Glutamatergic neuron (in vitro differentiated cells): ENCODE measurements at places on chromosomes 6 and 20. TPM values are rescaled to one million over a fixed set of nuclear protein-coding genes. Genes with fewer than 3 reads are reported as not detected.

GRCh38 chr6:131909408-131910218 is 41.6 kb downstream of the CCN2 start:
- no peaks in the 10 kb centered on the region for H3K36me3 ChIP-seq
- no peak overlapping the region for H3K27ac ChIP-seq
- DNase-seq = peak; percentile 83
- no peaks in the 10 kb centered on the region for H3K4me1 ChIP-seq

DNA sequence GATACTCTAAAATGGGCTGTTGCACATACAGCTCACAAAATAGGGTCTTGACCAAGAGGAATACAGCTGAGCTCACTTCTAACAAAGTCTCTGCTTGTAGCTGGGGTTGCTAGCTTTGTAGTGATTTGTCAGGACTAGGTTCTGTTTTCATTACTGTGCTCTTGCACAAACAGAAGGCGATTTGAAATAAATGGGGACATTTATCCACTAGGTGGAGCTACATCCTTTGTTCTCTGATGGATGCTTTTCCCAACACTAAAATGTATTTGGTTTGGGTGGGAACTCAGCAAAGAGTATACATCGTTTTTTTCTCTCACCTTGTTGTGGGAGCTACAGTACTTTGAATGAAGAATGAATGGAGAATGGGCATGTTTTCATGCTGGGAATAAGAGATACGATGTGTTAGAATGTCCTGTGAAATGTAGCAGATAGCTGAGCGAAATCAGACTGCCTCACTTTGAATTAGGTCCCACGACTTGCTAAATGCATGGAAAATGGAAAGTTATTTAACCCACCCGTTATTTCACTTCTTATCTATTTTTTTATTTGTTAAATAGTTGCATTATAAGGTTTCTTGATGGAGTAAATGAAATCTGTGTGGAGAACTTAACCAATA is 494.7 kb upstream of the MAP3K7 start:
- no peaks in the 10 kb centered on the region for H3K27me3 ChIP-seq
- no peak for DNase-seq
- peaks cover 17% of the 10 kb centered on the region for H3K4me1 ChIP-seq
- no peak overlapping the region for H3K4me3 ChIP-seq
- H3K27ac ChIP-seq = no peak overlapping the region

- H3K27me3 ChIP-seq = peaks cover 5% of the 10 kb centered on the region
- no peak for DNase-seq
- H3K27ac ChIP-seq = no peak overlapping the region
- peaks cover 36% of the 10 kb centered on the region for H3K4me1 ChIP-seq
Measured at GRCh38 chr20:17655286-17655651, 26.8 kb downstream of the RRBP1 start.

DNA sequence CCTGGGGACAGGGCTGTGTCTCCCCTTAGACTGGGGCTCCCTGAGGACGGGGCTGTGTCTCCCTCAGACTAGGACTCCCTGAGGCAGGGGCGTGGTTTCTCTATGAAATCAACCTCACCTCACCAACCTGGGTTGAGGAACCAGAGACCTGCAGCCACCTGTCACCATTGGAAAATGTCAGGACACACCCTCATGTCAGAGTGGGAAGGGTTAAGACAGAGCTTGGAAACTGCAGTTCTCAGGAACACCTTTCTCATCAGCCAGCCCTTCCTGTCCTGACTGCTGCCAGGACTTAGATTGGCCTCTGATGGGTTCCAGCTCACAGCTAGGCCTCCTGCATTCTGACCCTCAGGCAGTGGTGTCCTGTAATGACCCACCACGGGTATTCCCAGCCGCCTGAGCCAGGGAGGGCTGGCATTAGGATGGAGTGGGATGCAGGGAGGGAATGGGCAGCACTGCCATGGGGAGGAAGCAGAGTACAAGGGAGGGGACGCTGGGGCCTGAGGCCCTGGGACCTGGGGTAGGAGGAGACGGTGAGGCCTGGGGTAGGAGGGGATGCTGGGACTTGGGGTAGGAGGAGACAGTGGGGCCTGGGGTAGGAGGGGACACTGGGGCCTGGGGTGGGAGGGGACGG is 76.3 kb downstream of the MRPL14 start:
- peaks cover 5% of the 10 kb centered on the region for H3K27me3 ChIP-seq
- H3K36me3 ChIP-seq = no peaks in the 10 kb centered on the region
- no peak overlapping the region for H3K4me3 ChIP-seq
- no peak for DNase-seq
- H3K4me1 ChIP-seq = peaks cover 5% of the 10 kb centered on the region
- no peak overlapping the region for H3K27ac ChIP-seq

DNA sequence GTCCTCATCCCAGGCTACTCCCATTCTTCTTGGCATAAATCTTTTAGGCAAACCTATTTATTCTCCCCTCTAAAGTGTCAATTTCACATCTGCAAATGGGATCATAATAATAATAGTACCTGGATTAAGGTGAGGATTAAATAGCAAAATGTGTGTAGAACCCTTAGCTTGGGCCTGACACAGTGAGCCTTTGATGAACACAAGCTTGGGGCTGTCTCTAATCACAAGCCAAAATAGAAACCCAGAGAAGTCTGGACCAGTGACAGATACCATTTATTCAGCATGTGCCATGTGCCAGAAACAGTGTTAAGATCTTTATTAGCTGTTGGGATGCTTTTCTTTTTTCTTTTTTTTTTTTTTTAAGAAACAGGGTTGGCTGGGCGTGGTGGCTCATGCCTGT is 14.9 kb upstream of the PARD6B start:
- no peaks in the 10 kb centered on the region for H3K36me3 ChIP-seq
- H3K27ac ChIP-seq = no peak overlapping the region
- no peak overlapping the region for H3K4me3 ChIP-seq
- H3K27me3 ChIP-seq = no peaks in the 10 kb centered on the region
- H3K4me1 ChIP-seq = peaks cover 6% of the 10 kb centered on the region
- no peak for DNase-seq

GRCh38 chr6:74320074-74320473 is 624.1 kb downstream of the CD109 start:
- no peaks in the 10 kb centered on the region for H3K4me1 ChIP-seq
- H3K36me3 ChIP-seq = no peaks in the 10 kb centered on the region
- no peak overlapping the region for H3K27ac ChIP-seq

- no peak for DNase-seq
- H3K27me3 ChIP-seq = no peaks in the 10 kb centered on the region
- no peak overlapping the region for H3K27ac ChIP-seq
- H3K4me3 ChIP-seq = peak overlapping the region; percentile 91
- H3K36me3 ChIP-seq = no peaks in the 10 kb centered on the region
Measured at GRCh38 chr6:132511831-132512220, 1.1 kb downstream of the STX7 start.

DNA sequence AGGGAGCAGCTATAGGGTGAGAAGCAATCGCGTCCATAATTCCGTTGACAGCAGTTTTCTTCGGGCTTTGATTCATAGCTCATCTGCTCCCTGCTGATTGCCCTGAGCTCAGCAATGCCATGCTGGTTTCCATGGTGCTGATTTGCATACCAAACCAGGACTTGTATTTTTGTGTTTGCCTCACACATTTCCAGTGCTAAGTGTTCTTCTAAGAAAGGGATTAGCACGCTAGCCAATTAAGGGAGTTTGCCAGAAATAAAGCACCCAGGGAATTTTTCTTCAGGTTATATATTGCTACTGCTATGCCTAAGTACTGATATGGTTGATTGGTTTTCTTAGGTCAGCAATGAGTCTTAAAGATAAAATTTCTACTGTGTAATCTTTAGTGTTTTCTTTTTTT is 177.6 kb downstream of the PLCB1 start:
- H3K4me1 ChIP-seq = peaks cover 8% of the 10 kb centered on the region
- no peaks in the 10 kb centered on the region for H3K27me3 ChIP-seq
- no peaks in the 10 kb centered on the region for H3K36me3 ChIP-seq
- H3K4me3 ChIP-seq = no peak overlapping the region
- no peak for DNase-seq
- no peak overlapping the region for H3K27ac ChIP-seq

DNA sequence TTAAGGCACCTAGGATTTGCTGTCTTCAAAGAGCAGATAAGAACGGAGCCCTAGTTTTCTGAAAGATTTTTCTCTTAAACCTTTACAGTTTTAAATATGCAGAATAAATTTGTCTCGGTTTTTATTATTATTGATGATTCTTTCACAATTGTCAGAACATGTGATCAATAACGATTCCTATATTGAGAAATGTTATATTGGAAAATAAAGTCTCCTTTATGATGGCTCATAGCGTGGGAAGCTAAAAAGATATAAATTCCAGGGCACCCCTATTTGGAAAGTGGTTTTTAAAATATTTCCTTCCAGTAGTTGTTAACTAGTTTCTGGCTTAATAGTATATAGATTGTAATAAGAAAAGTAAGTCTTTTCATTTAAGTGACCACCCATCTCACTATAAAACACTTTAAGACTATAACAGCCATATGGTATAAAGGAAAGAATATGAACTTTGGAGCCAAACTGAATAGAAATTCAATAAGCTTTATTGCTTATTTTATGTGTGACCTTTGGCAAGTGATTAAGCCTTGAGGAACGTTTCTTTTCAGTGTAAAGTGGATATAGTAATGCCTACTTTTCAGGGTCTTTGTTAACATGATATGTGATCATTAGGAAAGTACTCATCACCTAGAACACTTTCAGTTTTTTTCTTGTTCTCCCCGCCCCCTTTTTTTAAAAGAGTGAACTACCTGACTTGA is 369.6 kb downstream of the LAMA2 start:
- H3K36me3 ChIP-seq = no peaks in the 10 kb centered on the region
- H3K4me1 ChIP-seq = peaks cover 4% of the 10 kb centered on the region
- no peak for DNase-seq
- H3K4me3 ChIP-seq = no peak overlapping the region

DNA sequence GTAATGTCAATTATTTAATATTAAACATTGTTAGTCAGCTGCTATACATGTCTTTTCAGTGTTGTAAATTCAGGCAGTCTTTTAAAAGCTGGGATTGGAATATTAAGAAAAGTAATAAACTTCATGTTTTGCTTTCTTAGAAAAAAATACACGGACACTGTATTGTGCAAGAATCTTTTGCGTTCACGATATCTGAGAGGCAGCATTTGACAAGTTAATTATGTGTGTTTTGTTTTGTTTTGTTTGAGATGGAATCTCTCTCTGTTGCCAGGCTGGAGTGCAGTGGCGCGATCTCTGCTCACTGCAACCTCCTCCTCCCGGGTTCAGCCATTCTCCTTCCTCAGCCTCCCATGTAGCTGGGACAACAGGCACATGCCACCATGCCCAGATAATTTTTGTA is 1661.3 kb downstream of the HACE1 start:
- H3K4me1 ChIP-seq = peaks cover 8% of the 10 kb centered on the region
- H3K27me3 ChIP-seq = no peaks in the 10 kb centered on the region
- no peak for DNase-seq
- H3K4me3 ChIP-seq = no peak overlapping the region
- H3K27ac ChIP-seq = no peak overlapping the region
- H3K36me3 ChIP-seq = no peaks in the 10 kb centered on the region

DNA sequence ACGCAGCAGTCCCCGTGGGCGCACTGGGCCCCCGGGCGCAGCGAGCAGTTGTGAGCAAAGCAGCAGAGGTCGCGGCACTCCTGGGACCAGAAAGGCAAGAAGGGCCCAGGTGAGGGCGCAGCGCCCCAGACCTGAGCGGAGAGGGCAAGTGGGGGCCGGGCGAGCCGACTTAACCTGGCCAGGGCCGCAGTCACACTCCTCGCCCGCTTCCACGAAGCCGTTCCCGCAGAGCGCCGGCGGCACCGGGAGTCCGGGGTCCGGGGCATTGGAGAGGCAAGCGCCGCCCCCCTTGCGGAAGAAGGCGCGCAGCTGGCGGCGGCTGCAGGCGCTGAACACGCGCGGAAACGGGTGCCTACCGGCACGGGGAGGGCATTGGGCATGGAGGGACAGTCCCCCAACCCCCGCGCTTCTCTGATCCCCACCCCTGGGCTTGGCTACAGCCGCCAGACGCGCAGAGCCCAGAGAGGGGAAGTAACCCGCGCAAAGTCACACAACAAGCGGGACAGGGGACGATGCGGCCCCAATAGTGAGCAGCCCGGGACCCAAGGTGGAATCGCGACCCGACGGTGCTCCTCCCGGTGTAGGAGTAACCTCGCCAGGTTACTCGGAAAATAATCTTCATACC is 9.2 kb downstream of the ADAM33 start:
- DNase-seq = no peak
- peak overlapping the region; percentile 68 for H3K4me3 ChIP-seq
- H3K4me1 ChIP-seq = peaks cover 6% of the 10 kb centered on the region
- peaks cover 24% of the 10 kb centered on the region for H3K27me3 ChIP-seq
- no peak overlapping the region for H3K27ac ChIP-seq

GRCh38 chr6:32700391-32701040 is 34.1 kb upstream of the HLA-DQB1 start:
- H3K27me3 ChIP-seq = no peaks in the 10 kb centered on the region
- H3K4me3 ChIP-seq = no peak overlapping the region

- no peak for DNase-seq
- peaks cover 2% of the 10 kb centered on the region for H3K27me3 ChIP-seq
Measured at GRCh38 chr6:139349464-139350020, 24.9 kb downstream of the CITED2 start.

DNA sequence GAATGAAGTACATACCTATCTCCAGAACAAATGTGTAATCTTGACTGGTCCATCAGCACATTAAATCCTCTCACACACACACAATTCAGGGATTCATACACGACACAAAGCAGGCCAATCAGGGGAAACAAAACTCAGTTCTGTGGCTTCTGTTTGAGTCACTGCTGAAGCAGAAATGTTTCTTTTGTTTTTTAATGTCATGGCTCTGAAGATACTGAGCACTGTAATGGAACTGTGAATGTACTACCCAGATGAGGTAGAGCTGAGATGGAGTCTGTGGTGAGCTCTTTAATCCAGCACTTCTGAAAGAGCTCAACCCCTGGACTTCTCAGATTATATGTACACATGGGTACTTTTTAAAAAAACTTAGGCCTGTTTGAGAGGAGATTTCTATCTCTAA is 116.4 kb downstream of the THEMIS start:
- no peak overlapping the region for H3K4me3 ChIP-seq
- no peaks in the 10 kb centered on the region for H3K27me3 ChIP-seq
- H3K27ac ChIP-seq = no peak overlapping the region
- no peaks in the 10 kb centered on the region for H3K36me3 ChIP-seq

- no peak for DNase-seq
- H3K36me3 ChIP-seq = no peaks in the 10 kb centered on the region
- no peak overlapping the region for H3K4me3 ChIP-seq
- H3K27ac ChIP-seq = no peak overlapping the region
- no peaks in the 10 kb centered on the region for H3K4me1 ChIP-seq
Measured at GRCh38 chr6:148235446-148235845, 107.2 kb upstream of the SASH1 start.

C6orf141 gene
- not detected for total RNA-seq

CST2 gene
- total RNA-seq = not detected

MCCD1 gene
- total RNA-seq = not detected

TUBB2B gene
- total RNA-seq = 1,777 TPM

SCUBE3 gene
- 0.25 TPM for total RNA-seq

DDX43 gene
- not detected for total RNA-seq

EYS gene
- total RNA-seq = 13.2 TPM

ZFP64 gene
- total RNA-seq = 39.1 TPM
